ENCODE measurements at places on chromosomes 13 and 19.
A peak's percentile ranks its signal among the peaks of the same experiment; 100 is the strongest.

- DNase-seq = no peak
Observed at GRCh38 chr19:17473041-17473440, 2.7 kb downstream of the SLC27A1 start.

- DNase-seq = peak; percentile 36
Observed at GRCh38 chr19:6947745-6948144, 60.4 kb downstream of the ADGRE1 start.

GRCh38 chr19:56856822-56857221, 16.3 kb upstream of the PEG3 start:
- DNase-seq = no peak

DNA sequence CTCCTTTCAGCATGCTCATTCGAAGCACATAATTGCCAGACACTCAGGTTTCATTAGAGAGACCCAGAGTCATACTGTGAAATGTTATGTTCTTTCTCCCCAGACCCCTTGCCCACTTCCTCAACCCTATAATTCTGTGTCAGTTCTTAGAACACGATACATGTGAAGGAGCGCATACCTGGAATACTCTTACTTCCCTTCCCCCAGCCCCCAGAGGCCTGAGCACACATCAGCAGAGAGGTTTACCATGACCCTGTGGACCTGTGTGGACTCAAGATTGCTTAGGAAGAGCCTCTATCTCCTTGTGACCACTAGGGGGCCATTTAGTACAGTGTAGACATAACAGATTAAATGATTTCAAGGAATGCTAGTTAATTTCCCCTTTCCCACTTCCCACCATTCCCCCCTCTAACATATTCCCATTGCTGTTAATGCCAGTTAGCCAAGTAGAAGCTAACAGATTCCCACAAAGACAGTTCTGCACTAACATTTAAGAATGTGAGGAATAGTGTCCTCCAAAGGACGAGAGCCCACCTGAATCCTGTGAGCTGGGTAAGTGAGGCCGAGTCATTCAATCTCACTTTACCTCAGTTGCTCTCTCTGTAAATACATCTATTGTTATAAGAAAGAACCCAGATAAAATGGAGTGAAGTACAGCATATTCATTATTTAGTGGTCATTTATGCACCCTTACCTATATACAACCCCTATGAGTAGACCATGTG, 154.2 kb upstream of the MAB21L1 start:
- DNase-seq = no peak

DNA sequence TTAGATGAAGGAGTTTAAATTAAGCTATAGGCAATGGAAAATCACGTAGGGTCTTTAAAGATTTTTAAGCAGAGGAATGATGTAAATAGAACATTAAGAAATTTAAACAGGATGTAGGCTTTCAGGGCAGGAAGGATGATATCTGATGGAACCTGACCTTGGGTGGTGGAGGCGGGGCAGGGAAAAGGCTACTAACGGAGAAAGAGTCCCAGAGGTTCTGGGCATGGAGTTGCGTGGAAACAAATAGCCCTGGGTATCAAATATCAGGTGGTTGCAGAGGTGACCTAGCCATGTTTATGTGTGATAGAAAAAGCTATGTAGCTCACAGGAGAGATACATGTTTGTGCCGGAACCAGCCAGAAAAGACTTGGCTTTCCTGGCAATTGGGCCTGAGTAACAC, 7.8 kb upstream of the CDK8 start:
- no peak for DNase-seq

DNA sequence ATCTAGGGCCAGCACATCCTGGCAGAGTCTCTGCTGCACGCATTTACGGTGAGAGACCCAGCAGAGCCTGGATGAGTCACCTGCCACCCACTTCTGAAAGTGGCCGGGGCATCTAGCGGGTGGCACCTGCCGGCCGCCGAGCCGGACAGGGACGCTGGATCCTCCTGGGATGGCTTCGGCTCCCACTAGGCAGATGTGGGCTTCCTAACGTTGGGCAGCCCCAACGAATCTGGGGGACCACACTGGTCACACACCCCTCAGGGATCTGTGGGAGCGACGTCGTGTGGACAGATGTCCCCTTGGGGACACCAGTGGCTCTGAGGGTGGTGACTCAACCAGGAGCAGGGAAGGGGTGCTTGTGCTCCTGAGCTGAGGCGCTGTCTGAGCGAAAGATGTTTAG, 32.2 kb downstream of the TMEM255B start:
- DNase-seq = no peak

GRCh38 chr19:38387550-38388348, at the start of gene GGN:
Gene GGN (minus strand): TSS chr19:38388034. CDS start chr19:38387261, 773 bp downstream.
- peak; percentile 81 for DNase-seq

GRCh38 chr13:42740753-42741152, 40.6 kb upstream of the FAM216B start:
- no peak for DNase-seq

- DNase-seq = no peak
Observed at GRCh38 chr13:92320323-92320722, 906.3 kb upstream of the GPC6 start.

DNA sequence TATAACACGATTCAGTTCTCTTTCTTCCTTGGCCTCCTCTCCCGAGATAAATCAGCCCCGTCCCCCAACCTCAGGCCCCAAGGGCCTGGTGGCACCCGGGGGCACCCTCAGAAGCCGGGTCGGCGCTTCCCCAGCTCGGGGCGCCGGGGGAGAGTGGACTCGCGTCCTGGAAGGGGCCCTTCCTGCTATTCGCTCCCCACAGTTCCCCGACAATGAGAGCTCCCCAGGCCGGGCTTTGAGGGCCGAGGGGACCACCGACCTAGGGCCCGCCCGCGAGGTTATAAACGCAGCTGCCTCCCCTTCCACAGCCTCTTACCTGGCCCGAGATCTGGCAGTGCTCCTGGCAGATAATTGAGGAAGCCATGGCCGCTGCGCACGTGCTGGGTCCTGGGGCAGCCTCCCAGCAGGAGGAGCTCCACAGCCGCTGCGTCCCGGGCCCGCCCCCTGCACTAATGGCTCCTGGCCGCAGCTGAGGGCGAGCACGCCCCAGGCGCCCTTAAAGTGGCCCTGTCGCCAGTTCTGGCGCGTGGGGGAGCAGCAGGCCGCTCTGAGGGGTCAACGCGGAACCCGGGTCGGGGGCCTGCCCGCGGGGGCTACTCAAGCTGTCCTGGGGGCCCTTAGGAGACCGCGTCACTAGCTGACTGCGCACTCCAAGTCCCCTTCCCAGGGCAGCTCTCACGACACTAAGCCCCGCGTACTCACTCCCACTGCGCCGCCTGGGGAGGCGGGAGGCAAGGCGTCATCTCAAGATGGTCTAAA, at the start of gene SOHLH2:
Gene SOHLH2 (minus strand): TSS at position 394 of the 759 bp plus-strand sequence. CDS start 30 bp downstream, at position 364.
- no peak for DNase-seq

DNA sequence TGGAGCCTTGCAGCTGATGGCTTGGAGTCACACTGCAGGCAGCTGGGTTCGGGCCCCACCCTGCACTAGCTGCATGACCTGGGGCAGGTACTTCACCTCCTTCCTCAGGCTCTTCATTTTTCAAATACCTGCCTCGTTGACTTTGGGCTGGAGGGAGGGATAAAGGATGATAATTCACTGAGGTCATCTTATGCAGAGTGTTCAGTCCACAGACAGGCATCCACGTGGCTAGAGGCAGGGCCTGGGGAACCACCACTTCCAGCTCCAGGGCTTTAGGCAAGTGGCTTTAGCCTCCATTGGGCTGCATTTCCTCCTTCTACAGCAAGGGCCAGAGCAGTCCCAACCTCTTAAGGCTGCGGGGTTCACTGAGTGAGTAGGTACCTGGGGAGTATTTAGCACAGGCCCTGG, 84.8 kb downstream of the SIPA1L3 start:
- DNase-seq = no peak

GRCh38 chr13:20028953-20029352, 70.4 kb downstream of the ZMYM2 start:
- no peak for DNase-seq

DNA sequence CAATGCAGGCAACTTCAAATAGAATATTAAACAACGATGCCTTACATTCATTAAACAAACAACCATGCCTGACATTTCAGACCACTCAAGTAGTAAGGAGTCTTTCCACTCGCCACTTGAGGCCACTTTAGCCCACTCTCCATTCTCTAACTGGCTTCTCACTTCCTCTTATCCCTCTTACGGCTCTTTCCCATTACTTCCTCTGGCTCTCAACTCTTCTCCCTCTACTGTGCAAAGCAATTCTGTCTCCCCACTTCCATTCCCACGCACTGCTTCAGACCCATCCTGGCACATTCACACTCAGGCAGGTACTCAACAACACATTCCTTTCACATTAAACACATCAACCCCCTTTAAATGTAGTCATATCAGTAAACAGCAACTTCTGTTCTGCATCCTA, 229.8 kb upstream of the IPO5 start:
- DNase-seq = no peak

GRCh38 chr13:83780227-83780626, 102.0 kb downstream of the SLITRK1 start:
- no peak for DNase-seq

GRCh38 chr19:7602240-7602934, 6.7 kb downstream of the CAMSAP3 start:
- DNase-seq = no peak

DNA sequence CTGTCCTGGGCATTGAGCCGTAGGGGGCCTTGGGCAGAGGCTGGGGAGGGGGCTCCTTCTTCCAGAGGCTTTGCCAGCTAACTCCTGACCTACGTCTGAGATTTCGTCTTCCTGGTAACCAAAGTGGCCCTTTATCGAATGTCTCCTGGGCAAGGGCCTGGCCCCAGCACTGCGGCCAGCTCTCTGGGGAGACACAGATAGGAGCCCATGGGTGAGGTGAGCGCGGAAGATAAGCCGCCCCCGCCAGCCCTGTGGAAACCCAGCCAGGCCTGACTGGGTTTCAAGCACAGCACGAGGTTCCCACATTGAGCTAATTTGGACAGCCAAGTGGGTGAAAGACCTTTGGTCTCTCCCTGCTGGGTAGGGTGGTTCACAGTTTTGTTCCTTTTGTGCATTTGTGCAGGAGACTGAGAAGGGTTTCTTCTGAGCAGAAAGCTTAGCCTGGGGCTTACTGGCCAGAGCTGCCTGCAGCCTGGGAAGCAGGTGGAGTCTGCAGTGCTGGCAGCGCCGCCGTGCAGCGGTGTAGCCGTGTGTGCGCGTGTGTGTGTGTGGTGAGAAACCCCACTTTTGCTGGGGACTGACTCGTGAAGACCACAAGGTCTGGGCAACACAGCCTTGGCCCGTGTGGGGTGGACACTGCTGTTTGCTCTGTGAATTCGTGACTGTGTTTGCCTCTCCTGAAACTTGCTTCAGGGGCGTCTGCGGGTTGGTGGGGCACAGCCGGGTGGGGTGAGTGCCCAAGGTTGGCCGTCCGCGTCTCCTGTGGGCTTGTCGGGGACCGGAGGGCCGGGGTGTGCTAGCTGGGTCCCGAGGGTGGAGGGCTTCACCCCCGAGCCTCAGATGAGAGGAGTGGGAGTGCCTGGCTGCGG, 2.5 kb downstream of the BSG start:
- DNase-seq = no peak

GRCh38 chr13:30107121-30107520, 200.2 kb downstream of the KATNAL1 start:
- DNase-seq = no peak

- no peak for DNase-seq
Observed at GRCh38 chr13:99287551-99287950, 19.6 kb downstream of the GPR183 start.

- DNase-seq = no peak
Observed at GRCh38 chr19:16976446-16976845, 50.2 kb downstream of the CPAMD8 start.

DNA sequence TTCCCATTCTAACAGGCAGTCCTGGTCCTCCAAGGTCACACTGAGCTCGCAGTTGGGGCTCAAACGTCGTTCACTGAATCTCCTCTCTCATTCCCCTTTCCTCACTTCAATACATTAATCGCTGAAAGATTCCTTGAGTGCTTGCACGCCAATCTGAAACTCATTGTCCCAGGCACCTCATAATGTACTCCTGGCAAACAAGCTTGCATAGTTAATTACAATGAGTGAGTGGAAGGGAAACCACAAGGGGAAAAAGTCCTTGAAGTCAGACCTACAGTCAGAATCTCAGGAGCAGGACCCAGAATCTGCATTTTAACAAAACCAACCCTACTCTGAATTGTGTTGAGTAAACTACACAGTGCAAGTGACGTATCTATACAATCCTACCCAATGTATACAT, 86.9 kb downstream of the CRYL1 start:
- DNase-seq = no peak

GRCh38 chr19:2330632-2331284, 2.3 kb downstream of the SPPL2B start:
- no peak for DNase-seq

GRCh38 chr13:47603365-47603764, 397.7 kb downstream of the SUCLA2 start:
- DNase-seq = no peak

DNA sequence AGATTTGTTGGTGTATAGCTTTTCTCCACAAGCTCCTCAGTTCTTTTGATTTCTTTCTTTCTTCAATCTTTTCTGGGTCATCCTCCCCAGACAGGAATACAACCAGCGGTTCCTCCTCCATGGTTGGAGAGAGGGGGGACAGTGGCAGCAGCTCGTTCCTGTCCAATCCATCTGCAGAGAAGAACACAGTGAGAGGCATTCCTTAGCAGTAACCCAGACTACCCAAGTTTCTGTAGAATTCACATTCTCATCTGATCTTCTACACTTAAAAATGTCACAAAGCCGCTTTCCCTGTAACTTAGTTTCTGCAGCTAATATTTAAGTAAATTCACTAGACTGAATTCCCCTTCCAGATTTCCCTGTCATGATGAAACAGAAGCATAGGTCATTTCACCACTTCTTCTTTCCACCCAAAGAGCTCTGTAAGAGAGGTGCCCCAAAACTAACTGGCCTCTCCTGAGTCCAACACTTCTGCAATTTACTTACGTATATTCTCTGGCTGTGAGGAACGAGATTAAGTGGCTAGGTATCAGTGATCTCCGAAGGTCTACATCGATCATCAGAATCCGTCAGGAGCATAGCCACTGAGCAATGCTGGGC, 171.9 kb downstream of the TBC1D4 start:
- no peak for DNase-seq

DNA sequence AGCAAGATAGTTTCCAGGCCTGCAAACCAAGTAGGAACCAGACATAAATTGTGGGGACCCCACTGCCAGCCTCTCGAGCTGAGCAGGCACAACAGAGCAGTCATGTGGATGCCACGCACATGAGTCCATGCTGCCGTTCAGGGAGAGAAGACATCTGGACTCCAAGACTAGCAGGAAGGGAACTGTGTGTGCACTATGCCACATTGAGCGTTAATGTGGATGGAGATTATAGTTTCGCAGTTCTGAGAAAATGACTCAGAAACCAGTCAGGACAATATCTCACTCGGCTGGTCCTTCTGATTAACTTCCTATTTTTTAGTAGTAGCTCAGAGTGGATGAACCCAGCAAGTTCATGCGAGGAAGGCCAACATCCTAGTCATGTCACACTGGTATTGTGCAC, 124.9 kb downstream of the CRYL1 start:
- no peak for DNase-seq

DNA sequence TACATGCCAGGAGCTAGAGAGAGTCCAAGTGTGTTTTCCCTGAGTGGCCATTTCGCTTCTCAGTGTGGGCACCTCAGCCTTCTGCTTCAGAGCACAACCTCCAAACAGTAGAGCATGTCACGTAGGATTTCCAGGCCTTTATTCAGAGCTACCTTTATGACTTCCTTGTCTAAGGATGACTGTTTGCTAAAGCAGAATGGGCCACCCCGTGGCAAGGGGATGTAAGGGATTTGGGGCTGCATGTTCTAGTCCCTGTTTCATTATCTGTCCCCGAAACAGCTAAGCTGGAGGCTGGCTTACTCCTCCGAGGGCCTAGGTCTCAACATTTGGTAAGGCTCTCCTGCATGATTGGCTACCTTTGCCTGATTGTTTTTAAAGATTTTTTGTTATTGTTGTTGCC, 6.0 kb downstream of the RNASEH2B start:
- no peak for DNase-seq

- no peak for DNase-seq
Observed at GRCh38 chr13:20408181-20408580, 117.5 kb downstream of the CRYL1 start.
